ENCODE measurements at places on chromosomes 2 and 18.
A peak's percentile ranks its signal among the peaks of the same experiment; 100 is the strongest.

DNA sequence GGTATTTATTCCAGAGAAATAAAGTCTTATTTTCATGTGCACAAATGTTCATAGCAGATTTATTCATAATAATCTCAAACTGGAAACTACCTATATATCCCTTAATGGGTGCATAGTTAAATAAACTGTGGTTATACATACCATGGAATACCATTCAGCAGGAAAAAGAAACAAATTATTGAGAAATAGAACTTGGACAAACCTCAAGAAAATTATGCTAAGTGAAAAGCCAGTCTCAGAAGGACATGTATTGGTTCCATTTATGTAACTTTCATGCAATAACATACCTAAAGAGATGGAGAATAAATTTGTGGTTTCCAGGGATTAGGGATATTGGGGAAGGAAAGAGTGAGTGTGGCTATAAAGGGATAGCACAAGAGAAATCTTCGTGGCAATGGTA, 452.6 kb downstream of the SETBP1 start:
- DNase-seq = no peak

DNA sequence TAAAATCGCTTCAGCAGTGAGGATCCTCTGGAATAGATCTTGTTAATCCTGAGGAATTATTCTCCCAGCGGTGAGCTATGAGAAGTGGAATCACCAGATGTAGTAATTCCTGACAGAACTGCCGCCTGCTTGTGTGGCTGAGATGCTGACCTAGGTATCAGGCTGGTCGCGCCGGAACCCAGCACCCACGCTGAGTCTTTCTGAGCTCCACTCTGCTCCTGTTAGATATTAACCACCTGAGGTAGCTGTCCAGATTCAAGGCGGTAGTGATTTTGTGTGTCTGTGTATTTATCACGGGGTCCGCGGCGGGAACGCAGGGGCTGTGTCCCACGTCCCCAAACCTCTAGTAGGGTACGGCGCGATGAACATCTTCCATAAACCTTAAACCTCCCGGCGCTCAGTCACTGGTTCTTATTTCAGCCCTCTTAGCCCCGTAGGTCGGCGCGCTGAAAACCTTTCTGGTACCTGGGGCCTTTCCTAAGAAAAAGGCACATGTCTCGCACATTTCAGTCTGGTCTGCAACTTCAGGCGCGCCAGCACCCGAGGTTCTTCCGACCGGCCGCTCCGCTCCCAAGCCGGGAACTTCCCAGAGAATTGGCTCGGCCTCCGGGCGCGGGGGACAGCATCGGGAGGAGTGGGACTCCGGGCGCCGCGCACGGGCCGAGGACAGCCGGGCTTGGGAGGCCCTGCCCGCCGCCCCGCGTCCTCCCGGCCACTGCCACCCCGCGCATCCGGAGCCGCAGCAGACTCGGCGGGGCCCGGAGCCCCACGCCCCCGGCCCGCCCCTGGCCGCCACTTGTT, 542 bp upstream of the CNNM3 start:
- DNase-seq = no peak

DNA sequence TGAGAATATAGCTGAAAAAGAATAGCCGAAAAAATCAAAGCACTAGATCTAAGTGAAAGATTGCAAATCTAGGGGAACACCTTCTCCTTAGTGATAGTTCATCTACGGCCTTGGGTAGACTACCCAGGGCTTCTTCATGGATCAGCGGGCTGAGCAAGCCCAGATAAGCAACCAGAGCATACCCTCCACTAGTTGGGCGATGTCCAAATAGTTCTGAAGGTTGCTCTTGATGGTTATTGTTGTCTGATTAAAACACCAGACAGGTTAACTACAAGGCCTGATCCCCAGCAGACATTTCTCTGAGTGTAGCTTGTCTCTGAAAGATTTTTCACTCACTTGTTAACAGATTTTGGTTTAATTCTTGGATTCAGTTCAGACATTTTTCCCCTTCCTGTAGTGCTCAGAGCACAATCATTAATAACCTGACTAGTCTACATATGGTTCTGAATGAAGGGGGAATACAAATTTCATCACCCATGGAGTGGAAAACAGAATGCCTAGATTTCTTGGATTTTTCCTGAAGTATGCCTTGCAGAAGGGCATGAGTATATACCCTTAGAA, 99.6 kb downstream of the BABAM2 start:
- DNase-seq = no peak

DNA sequence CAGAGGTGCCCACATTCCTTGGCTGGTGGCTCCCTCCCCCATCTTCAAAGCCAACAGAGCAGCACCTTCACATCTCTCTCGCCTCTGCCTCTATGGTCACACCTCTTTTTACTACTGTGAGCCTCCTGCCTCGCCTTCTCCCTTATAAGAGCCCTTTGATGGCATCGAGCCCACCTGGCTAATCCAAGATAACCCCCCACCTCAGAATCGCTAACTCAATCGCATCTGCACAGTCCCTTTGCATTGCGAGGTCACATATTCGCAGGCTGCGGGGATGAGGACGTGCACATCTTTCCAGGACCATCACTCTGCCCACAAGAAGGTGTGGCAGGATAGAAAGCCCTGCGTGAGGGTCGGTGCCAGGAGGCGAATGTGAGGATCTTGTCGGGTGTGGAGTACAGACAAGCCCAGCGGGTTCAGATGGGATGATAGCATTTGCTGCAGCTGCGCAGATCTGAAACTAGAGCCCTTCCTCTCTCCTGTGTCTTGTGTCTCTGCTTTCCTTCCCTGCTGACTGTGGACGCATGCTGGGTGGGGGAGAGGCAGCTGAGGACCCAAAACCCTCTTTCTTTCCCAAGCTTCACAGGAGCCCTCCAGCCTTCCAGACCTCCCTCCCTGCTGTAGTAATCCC, 148.3 kb upstream of the HDAC4 start:
- no peak for DNase-seq

GRCh38 chr2:174996622-174997021, 8.6 kb downstream of the CHN1 start:
- no peak for DNase-seq

DNA sequence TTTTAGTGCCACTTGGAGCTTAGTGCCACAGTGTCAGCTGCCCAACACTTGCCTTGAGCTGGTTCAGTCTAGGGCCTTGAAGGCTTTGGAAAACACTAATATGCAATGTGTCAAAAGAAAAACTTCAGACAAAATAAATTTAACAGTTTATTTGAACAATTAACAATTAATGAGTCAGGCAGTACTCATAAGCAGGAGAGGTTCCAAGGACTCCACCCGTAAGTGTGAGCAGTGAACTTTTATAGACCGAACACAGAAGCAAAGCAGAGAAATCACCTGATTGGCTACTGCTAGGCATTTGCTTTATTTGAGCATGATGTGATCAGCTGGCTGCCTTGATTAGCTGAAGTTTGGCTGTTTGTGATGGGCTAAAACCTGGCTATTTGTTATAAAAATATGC, 49.5 kb upstream of the TBC1D8 start:
- DNase-seq = no peak

GRCh38 chr2:200728630-200729029, 83.1 kb upstream of the BZW1 start:
- no peak for DNase-seq

- no peak for DNase-seq
These were observed 171.1 kb upstream of the MYT1L start for GRCh38 chr2:2502201-2502549.

- DNase-seq = no peak
These were observed 297.5 kb upstream of the SPHKAP start for GRCh38 chr2:228479014-228479413.

DNA sequence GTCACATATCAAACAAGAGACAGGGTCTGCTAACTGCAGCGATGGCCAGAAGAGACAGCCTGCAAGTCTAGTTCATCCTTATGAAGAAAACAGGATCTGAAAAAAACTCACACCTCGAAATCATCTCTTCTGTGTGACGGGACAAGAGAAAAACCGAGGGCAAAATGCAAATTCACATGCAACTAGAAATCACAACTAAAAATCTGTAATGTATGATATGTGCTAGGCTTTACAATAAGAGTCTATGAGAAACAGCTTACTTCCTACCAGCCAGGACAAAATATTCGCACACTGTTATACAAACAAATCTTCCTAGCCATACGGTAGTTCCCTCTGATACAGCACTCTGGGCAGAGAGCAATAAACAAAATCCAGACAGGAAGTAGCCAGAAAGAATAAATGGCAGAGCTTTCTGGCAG, 48.8 kb downstream of the ANKRD44 start:
- DNase-seq = no peak

DNA sequence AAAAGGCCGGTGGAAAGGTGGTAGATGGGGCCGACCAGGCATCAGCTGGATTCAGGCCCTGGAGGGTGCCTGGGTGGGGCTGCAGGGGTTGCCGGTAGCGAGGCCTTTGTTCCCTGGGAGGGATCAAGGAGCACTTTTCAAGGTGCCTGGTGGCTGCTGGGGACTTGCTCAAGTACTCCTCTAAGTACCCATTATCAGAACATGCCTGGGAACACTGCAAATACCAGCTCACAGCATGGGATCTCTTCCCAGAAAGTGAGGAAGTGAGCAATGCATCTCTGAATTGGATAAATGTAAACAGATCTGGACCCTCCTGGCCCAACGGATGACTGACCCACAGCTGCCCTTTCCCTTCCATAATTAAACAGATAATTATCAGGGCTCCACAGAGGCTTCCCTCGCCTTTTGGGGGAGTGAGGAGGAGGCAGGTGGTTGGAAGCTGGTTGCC, 210.5 kb downstream of the SH3RF3 start:
- DNase-seq = peak; percentile 36

GRCh38 chr2:183935005-183935404, 663.3 kb upstream of the ZNF804A start:
- DNase-seq = no peak

- DNase-seq = no peak
These were observed 17.0 kb upstream of the FRZB start for GRCh38 chr2:182883451-182883850.

DNA sequence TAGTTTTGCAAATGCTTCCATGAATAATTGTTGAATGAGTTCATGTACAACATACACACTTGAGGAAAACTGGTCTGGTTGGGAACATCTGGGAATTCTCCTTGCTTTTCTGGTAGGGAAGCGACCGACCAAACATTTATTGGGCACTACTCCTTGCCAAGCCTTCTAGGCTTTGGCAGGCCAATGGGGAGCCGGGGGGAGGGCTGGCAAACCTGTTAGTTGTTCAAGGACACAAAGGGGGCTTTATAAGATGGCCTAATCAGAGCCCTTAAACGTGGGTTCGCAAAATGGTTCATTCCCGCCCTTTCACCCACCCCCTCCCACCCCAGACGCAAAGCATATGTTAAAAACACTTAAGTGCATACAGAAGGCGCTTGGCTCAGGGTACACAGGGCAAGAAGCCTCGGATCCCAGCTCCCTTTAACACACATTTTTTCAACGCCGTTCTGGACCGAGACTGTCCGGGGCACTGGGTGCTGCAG, 844 bp upstream of the VSNL1 start:
- DNase-seq = no peak

DNA sequence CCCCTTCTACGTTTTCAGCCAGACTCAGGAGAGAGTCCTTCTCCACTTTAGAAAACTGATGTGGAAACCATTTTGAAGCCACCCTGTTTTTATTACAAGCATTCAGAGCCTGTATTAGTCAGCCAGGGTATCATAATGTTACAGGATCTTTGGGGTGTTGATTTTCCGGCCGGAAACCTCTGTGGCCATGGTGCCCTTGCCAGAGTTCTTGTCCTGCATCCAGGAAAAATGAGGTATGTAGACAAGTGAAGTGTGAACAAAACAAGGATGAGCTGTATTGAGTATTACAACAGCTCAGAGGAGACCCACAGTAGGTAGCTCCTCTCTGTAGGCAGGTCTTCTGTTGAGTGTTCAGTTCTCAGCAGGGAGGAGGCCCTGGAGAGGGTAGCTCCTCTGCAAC, 241.0 kb upstream of the COPS8 start:
- no peak for DNase-seq

DNA sequence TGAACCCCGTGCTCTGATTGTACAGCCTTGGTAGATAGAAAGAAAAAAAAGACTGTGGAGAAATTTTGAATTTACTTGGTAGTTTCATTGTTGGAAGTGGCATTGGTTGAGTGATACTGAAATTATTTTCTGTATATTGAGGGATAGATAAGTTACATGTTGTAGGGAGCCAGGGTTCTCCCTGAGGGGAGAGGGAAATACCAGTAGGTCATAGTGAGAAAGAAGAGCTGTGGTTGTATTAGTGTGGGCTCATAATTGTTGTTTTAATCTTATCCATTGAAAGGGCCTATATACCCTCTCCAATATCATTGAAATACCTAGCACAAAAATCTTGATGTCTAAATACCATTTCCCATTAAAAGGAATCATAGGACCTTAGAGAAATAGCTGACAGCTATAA, 16.9 kb upstream of the RAB31 start:
- DNase-seq = no peak

DNA sequence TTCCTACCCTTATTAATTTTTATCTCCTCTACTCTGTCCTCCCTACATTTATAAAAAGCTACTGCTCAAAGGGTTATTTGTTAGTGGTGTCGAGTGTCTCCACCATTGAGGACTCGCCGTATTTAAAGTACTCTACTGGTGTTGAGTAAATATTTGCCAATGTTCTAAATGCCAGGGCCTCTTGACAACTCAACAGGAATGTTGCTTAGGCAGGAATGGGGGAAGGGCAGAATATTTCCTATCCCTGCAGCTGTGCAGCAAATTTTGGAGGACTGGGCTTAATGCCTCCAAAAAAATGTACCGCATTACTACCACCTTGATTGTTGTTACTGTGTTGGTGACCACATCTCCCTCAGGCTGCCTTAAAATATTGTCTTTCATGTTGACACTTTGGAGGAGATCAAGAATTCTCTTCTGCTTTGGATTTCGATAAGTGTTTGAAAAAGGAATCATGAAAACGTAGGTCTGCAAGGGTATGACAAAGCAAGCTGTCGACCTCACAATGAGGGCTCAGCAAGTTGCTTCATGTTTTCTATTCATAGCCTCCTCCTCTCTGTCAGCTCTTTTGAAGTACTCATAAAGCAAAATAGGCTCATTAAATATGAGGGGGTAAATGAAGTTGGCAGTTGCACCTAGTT, 84.3 kb downstream of the EFEMP1 start:
- DNase-seq = no peak

DNA sequence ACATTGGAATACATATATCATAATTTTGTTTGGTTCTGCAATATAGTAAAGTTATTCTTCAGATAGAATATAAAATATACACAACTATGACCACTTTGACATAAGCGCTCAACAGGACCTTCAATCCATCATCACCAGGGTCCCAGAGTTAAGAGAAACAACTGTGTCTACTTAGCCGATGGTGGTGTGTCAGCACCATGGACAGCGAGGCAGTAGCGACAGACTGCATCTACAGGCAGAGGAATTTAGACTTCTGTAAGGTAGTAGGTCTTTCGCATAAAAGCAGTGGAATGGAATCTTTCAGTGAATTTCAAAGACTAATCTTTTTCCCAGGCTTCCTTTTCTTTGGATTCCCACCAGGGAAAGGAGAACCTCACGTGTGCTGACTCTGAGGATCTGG, 20.5 kb upstream of the LRPPRC start:
- no peak for DNase-seq

All from right atrium auricular region (tissue), 2 donors.